AG10803 (cell line): ENCODE measurements at places on chromosomes 12 and 14.

DNA sequence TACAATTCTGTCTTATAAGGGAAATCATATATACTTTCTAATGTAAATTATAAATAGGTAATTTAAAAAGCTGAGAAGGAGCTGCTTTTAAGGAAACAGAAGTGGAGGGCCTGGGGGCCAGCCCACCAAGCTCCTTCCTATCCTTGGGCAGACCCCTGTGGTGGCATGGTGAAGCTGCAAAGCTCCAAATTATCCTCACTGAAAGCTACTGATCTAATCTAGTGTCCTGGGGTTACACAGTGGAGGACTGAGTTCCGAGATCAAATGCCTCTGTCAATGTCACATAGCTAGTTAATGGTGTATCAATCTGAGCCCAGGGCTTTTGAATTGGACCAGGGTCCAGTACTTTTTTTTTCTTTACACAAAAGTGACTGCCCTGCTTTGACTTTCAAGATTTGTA is 355.4 kb downstream of the CEP128 start:
- DNase-seq: no peak

DNA sequence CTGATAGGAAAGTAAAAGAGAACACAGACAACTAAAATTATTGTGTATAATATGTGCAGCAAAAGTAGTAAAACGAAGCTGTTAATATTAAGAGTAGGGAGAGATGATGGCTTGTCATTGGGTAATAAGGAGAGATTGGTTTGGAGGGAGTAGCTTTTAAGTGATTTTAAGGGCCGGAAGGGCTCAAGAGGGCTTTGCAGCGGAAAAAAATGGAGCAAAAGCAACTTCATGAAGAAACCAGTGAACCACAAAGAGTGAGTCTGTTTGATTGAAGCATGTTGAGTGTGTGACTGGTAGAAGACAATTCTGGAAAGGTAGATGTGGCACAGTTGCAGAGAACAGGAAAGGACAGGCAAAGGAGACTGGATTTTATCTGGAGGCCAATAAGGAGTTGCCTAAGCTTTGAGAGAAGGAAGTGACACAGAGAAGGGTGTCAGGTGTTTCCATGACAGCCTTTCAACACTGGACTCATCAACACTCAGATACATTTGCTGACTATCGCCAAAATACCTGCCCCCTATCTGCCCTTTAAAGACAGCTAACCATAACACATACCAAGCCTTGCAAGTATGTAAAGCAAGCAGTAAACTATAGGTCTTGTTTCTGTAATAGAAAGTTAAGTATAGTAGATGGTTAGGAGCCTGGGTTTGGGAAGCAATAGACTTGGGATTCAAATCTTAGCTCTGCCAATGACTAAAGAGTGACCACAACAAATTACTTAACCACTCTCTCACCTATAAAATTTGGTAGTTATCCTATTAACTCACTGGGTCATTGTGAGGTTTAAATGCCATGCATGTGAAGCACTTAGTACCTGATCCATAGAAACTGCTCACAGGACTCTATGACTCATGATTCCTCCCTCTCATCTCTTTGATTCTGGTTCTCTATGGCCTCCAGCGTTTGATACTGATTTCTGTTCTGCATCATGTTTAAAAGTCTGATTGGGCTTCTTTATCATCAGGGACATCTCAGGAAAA is 117.3 kb upstream of the LMNTD1 start:
- DNase-seq: no peak

GRCh38 chr14:53757732-53758131 is 198.9 kb downstream of the BMP4 start:
- DNase-seq: no peak

- no peak for DNase-seq
These were observed 581.1 kb upstream of the MGAT4C start for GRCh38 chr12:86837246-86837645.

DNA sequence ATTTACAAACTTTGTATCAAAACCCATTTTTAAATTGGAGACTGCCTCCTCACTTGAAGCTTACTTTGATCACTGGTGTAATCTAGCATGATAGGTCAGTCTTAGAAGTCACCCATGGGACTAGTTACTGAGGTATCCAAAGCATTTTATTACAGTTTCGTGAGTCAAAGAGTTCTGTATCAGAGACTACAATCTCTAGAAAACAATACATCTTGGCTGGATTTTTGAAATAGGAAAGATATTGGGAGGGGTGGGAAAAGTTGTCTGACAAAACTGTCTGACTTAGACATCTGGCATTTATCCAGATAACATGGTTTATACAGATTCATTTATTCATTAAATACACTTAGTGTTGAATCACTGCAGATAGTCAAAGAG is 173.5 kb upstream of the PDZRN4 start:
- no peak for DNase-seq

- DNase-seq: peak; percentile 77
These were observed 3.4 kb downstream of the PLEKHG3 start for GRCh38 chr14:64707661-64708060.

DNA sequence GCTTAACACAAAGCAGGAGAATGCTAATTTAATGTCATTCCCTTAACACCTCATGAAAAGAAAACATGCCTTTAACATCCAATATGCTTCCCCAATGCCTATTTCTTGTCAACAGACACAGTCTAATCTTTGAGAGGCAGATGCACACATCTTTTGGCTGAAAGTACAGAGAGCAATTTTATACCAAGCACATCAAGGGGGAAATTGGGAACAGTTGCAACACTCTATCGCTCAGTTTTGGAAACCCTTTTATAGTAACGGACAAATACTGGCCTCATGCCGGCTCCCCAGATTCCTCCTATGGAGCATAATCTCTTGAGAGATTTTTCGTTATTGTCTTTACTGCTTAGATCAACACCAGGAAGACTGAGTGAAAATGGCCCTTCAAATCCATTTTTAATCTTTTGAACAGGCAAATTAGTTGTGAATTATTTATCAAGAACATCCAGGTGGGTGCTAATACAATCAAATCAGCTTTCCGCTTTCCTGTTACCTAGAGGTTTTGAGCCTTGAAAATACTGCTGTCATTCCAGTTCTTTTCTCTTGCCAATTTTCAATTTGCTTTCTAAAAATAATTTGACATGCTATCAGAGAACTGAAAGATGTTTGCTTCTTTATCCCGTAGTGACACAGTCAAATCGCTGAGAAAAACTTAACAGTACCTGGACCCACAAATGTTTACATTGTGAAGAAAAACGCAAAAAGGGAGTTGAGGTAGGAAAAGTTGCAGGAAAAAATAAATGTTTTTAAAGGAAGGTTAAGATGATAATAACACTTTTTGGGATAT is 60.7 kb upstream of the CAND1 start:
- no peak for DNase-seq

GRCh38 chr12:132711080-132711843 is 620 bp downstream of the PGAM5 start:
- no peak for DNase-seq

- no peak for DNase-seq
These were observed 540.0 kb upstream of the TBX3 start for GRCh38 chr12:115223991-115224390.

DNA sequence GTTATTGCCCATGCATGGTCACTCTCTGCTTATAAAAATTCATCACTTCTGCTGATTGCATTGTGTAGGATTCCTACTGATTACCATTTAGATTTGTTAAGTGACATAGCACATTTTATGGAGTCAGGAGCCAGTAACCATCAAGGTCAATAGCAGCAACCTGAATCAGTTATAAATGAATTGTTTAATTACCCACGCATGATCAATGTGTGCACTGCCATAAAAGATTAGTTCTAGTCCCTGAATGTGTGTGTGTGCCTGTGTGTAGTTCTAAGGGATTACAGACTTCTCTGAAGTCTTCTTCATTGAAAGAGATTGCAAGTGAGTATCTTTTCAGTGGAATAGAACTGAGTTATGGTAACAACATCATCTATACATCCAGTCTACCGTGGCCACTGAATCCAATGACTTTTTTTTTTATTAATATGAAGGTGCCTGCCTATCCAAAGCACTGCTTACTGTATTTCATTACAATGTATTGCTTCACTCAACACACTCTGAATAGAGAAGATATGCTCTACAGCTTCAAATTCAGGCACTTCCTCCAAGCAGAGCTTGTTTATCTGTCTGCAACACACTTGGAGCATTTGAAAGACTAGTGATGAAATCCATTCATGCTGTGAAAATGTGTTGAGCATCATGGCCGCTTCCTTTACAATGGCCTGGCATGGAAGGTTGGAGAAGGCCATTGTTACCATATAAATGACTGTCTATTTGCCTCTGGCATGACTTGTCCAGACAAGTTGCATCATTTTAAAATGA is 381.7 kb downstream of the DIO2 start:
- DNase-seq: no peak

- no peak for DNase-seq
These were observed 97.8 kb downstream of the WSCD2 start for GRCh38 chr12:108226866-108227265.

GRCh38 chr12:110289044-110289710 is 8.1 kb downstream of the ATP2A2 start:
- no peak for DNase-seq

DNA sequence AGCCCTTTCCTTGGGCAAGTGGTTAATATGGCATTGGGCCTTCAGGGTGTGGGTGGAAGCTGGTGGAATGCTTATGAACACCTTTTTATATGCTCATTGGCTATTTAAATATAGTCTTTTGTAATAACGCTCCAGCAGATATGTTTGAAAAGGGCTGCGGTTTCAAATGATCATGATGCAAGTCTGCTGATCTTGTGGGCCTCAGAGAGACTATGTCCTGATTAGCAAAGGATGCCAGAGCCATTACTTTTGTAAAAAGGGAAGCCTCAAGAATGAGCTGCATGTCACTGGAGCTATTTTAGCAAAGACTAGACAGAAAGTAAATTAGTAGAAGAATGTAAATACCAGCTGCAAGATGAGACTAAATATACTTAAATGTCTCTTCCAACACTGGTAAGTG is 200.5 kb downstream of the GXYLT1 start:
- peak; percentile 65 for DNase-seq

- DNase-seq: peak; percentile 69
These were observed 27.0 kb upstream of the ESRRB start for GRCh38 chr14:76348898-76349297.

GRCh38 chr12:52203079-52203921 is 11.5 kb upstream of the KRT80 start:
- peak; percentile 95 for DNase-seq

- DNase-seq: no peak
These were observed 27.7 kb downstream of the TMTC2 start for GRCh38 chr12:82714427-82714826.
